Right ventricle myocardium superior (tissue), 1 donor: ENCODE measurements at places on chromosomes 3 and 15. TPM values are rescaled to one million over a fixed set of nuclear protein-coding genes. Genes with fewer than 3 reads are reported as not detected.

The FSIP1 gene
- 0.91 TPM for total RNA-seq

The RPLP1 gene
- 1,108 TPM for total RNA-seq

The TPRG1 gene
- 2.7 TPM for total RNA-seq

The ACOX2 gene
- total RNA-seq, result 33.3 TPM

The HESX1 gene
- total RNA-seq, result not detected

The CEP63 gene
- total RNA-seq, result 32.5 TPM

The DNAJB11 gene
- 19.7 TPM for total RNA-seq

The P2RY13 gene
- 1.0 TPM for total RNA-seq

The RPP25 gene
- total RNA-seq, result 3.4 TPM

The TBC1D23 gene
- 33.2 TPM for total RNA-seq

The CCR9 gene
- not detected for total RNA-seq

The MST1R gene
- 1.5 TPM for total RNA-seq

The SPINT1 gene
- total RNA-seq, result 0.59 TPM

The CCR3 gene
- not detected for total RNA-seq

The KLHL18 gene
- total RNA-seq, result 48.4 TPM

The MCTP2 gene
- total RNA-seq, result 1.2 TPM

The C3orf20 gene
- total RNA-seq, result not detected

The RETNLB gene
- not detected for total RNA-seq

The RAD51 gene
- total RNA-seq, result 0.43 TPM

The TMC3 gene
- total RNA-seq, result not detected

The PLA2G4E gene
- total RNA-seq, result not detected

The LIPC gene
- total RNA-seq, result 0.65 TPM

The GABRR3 gene
- not detected for total RNA-seq

The CCR2 gene
- total RNA-seq, result 0.91 TPM

The SOX14 gene
- not detected for total RNA-seq

The TNFAIP8L3 gene
- 6.5 TPM for total RNA-seq

The AGTR1 gene
- total RNA-seq, result 1.9 TPM

The BCHE gene
- total RNA-seq, result 2.8 TPM

The STRA6 gene
- not detected for total RNA-seq

The SLC7A14 gene
- total RNA-seq, result not detected

The FAM3D gene
- total RNA-seq, result not detected

The CLSTN2 gene
- 7.8 TPM for total RNA-seq

The TF gene
- 5.6 TPM for total RNA-seq

The RBM5 gene
- total RNA-seq, result 56.7 TPM

The MST1 gene
- 3.7 TPM for total RNA-seq

The SNRPA1 gene
- total RNA-seq, result 27.9 TPM

The LCTL gene
- not detected for total RNA-seq

The TEX55 gene
- total RNA-seq, result not detected

The CSPG4 gene
- 5.2 TPM for total RNA-seq

The ADAMTS9 gene
- total RNA-seq, result 15.4 TPM

The AEN gene
- 10.0 TPM for total RNA-seq

The RTF1 gene
- 22.7 TPM for total RNA-seq

The NRG4 gene
- total RNA-seq, result not detected

The RYR3 gene
- total RNA-seq, result not detected

The CLDN18 gene
- not detected for total RNA-seq

The TMEM42 gene
- 10.2 TPM for total RNA-seq

The LRRC34 gene
- 2.0 TPM for total RNA-seq

The IRAK2 gene
- total RNA-seq, result 1.7 TPM
